ENCODE measurements at places on chromosomes 5 and 9. TPM values are rescaled to one million over a fixed set of nuclear protein-coding genes. Genes with fewer than 3 reads are reported as not detected.

DNA sequence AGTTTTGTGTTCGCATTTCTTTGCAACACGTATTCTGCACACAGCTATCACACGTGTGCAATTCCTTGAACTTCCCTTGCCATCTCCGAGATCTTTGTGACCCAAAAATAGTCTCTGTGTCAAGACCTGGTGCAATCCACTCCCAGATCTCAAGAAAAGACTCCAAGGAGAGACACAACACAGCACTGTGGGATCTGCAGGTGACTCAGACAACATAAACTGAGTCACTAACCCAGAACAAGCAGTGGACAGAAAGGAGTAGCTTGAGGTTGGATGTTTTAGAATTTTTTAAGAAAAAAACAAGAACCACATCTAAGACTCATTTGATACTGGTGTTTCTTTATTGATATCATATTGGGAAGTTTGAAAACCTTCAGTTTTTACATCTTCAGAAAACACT, 396.9 kb downstream of the AGTPBP1 start:
- peak; percentile 4 for DNase-seq

DNA sequence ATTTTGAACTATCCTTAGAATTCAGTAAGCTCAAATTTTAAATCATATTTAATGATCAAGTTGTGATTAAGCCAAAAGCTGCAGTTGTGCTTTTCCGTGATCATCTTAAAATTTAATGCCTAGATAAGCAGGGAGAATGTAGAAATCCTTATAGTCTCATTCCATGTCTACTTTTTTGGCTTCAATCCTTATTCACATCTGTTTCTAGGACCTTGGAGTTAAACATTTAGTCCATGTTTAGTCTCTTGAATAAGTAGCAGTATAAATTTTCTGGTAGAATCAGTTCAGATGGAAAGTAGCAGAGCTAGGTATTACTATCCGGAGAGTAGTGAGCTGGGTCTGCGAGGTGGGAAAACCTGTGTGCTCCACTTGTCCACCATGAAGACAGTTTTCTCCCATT, 59.3 kb upstream of the RIOK2 start:
- no peak for DNase-seq

DNA sequence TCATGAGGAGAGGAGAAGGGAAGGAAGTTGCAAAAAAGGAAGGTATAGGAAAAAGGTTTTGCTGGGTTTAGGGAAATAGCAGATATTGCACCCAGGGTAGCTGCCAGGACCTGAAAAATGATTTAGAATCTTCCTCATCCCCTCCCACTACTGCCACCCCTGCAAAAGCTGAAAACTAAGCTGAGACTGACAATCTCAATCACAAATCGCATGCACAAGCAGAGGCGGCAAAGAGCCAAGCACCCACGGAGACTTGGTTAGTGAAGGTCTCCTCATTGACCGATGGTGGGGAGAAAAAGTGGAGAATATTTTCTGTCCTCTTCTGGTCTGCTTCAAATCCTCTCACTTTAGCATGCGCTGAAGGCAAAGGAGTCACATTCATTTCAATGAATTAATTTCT, 39.1 kb upstream of the PAM start:
- no peak for DNase-seq

DNA sequence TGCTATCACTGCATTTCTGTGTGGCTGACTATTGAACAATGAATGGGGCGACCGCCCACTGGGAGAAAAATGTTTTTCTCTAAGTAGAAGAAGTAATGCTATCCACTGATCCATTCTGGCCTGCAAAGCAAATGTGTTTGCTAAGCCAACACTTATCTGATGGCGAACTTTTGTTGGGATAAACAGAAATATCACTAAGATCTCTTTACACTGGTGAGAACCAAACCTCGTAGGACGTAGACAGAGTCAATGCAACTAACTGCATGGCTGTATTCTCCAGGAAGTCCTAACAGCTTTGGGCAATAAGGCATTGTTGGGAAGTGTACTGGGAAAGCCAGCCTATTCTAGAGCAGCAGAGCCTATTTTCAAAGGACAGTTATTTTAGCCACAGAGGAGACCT, 77.7 kb downstream of the ANKH start:
- no peak for DNase-seq

- no peak for DNase-seq
Measured at GRCh38 chr9:29714860-29715259, 2141.6 kb upstream of the C9orf72 start.

- DNase-seq: no peak
Measured at GRCh38 chr5:39700523-39700922, 275.7 kb upstream of the DAB2 start.

DNA sequence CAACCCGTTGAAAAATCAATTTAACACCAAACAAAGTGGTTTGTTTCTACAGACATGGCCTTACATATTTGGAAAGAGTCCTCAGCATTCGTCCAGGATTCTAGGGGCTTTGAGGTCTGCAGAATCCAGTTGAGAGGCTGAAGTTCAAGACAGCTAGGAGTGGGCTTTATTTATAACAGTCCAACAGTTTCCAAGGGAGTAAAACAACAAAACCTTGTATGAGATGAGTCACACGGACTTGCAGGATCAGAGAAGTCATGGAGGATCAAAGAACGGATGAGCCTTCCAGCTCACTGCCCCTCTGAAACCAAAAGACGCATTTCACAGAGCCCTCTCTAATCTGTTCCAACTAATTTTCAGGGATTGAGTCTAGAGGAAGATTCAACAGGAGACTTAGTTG, 11.1 kb upstream of the ESM1 start:
- DNase-seq: no peak

DNA sequence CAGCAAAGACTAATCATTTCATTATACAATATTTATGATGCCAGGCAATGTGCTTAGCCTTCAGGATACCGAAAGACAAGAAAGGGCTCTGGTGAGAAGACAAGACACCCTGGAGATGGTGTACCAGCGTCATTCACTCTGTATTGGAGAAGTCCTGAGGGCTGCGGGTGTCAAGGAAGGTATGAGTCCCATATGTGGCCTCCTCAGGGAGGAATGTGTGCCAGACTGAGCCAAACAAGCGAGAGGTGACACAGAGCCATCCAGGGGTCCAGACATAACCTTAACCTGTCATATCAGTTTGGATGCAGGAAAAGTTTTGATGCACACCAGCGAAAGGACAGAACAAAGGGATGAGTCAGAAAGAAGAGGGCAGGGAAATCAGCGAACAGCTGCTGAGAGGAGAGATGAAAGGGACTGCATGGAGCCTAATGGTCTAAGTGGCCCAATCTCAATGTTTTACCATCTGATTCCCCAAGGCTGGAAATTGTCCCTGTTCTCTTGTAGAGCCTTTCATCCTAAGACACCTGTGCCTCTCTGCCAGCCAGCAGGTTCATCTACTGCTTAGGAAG, 38.9 kb downstream of the ADRA1B start:
- no peak for DNase-seq

DNA sequence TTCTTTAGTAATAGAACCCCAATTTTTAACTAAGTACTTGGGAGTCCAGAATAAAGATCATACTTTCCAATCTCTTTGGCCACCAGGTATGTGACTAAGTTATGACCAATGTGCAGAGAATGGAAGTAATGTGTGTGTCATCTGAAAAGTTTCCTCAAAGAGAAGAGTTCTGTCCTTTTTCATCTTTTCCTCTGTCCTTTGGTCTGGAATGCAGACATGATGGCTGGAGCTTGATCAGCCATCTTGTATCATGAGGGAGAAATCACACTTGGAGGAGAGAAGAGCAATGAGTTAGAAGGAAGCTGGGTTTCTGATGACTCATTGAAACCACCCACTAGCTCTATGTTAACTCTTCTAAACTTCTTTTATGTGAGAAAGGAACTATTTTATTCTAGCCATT, 5.5 kb upstream of the CPEB4 start:
- DNase-seq: no peak

DNA sequence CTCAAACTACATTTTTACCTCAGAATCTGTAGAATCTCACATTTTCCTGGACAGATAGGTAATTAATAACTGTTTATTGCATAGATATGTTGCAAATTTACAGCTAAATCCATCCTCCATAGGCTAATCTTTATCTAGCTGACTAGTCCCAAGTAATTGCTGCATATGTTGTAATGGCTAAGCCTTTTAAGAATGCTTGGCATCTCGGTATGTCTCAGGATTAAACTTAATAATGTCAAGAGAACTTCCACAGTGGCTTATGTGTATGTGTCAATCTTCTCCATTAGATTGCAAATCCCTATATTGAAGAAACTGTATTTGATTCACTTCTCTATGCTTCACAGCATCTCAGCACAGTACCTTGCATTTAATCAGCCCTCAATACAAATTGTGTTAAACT, 131.9 kb downstream of the PRDM9 start:
- no peak for DNase-seq

GRCh38 chr9:137575716-137576411, 2.9 kb downstream of the DPH7 start:
- no peak for DNase-seq

- peak; percentile 0 for DNase-seq
Measured at GRCh38 chr5:13566871-13567339, 377.6 kb downstream of the DNAH5 start.

PBX3 gene
- 49.0 TPM for polyA plus RNA-seq

DNA sequence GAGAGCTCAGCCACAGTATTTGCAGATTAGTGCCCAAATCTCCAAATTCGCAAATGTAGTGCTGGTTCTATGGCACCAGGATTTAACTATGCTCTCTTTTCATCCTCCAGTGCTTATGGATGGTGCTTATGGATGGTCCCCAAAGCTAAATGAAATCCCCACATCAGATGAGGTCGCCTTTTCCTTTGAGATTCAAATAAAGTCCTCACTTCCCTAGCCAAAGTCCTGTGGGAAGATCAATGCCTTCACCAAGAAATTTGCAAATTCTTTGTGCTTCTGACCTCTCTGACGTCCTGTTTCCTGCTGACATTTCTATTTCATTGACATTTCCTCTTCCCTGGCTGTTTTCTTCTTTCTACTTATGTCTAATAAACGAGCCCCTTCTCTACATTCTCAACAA, 1077.0 kb upstream of the C9orf72 start:
- DNase-seq: no peak

GRCh38 chr9:11595756-11596155, 983.0 kb upstream of the PTPRD start:
- DNase-seq: no peak

DCAF12 gene
- 26.3 TPM for polyA plus RNA-seq

BAAT gene
- polyA plus RNA-seq: 0.02 TPM

CARD6 gene
- 8.7 TPM for polyA plus RNA-seq

DNA sequence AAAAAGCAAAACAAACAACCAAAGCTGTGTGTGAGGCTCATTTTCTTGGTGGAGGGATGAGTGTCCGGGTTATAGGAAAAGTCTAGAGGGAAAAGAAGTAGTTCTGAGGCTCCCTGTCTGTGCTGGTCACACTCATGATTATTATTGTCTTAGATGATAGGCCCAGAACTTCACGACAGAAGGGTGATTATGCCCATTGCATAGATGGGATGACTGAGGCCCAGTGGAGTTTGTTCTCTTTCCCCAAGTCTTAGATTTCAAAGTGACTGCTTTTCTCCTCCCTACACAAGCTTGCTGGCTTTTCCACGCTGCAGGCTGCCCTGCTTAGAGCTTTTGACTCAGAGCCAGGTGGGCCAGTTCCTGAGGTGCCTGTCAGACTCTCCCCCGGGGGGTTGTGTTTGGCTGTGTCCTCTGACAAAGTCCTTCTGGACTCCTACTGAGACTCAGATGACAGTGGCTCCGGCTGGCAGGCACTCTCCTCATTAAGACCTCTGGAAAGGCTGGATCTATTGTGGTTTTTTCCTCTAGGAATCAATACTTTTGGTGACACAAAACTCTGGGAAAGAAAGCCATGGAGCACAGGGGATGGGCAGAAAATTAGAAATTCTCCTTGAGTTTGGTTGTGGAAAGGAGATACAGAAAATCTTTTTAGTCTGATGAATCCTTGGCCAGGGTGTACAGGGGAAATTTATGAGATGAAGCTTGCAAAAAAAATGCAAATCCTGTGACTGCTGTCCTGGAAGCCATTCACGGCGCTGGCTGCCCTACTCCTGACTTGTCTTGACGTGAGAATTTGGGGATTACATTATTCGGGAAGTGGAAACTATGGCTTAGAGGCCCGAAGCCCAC, 120.9 kb downstream of the NSG2 start:
- no peak for DNase-seq

DNA sequence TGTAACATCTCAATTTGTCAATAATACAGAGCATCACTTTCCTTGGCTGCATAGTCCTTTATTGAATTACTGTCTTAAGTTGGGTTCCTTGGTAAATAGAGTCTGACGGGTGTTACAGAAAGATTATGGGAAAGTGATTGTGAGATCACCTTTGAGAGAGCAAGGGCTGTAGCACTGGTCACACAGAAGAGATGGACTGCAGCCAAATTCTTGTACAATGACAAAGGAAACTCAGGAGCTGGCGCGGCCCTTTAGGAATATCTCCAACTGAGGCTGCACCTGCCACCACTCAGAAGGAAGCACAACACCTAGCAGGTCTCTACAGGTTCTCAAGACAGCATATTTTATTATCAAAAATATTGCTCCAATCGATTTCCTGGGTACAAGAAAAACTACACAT, 350.0 kb upstream of the ISL1 start:
- no peak for DNase-seq

GRCh38 chr9:34405719-34406118, 29.0 kb upstream of the MYORG start:
- peak; percentile 81 for DNase-seq

- no peak for DNase-seq
Measured at GRCh38 chr5:91397791-91398190, 14.7 kb upstream of the ARRDC3 start.

GRCh38 chr9:14627513-14627912, 65.7 kb downstream of the ZDHHC21 start:
- no peak for DNase-seq

DNA sequence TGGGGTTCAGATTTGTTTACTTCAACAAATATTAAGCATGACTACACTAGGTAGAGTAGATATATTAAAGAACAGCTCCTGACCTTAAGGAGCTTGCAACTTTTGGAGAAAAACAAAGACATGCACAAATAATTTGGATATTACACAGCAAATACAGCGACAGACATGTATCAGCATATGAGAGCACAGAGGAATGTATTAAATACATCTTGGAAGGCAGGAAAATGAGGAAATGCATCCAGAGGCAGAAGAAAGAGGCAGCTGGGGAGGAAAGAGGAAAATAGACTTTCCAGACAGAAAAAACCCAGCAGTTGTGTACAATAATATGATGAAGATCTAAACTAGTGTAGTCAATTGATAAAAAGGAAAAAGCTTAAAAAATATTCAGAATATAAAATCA, 392.2 kb downstream of the PDE4D start:
- DNase-seq: no peak

GRCh38 chr9:74711341-74711740, 176.4 kb downstream of the TRPM6 start:
- DNase-seq: no peak

GRCh38 chr5:124642151-124642550, 104.3 kb downstream of the ZNF608 start:
- DNase-seq: no peak

DNA sequence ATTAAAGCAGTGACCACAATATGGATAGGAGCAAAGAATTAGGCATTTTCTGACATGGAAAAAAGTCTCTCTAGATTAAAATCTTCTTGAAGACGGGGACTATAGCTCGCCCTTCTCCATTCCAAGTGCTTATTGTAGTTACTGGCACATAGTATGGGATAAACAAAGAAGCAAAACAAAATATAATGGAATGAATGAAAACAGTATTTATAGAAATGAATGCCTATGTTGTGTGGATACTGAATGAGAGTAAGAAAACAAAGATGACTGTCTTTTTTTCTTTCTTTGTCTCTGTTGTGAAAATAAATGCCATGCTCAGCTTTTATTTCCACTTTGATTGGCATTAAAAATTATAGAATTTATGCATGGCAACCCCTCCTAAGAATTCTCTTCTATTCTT, 1414.3 kb upstream of the ACO1 start:
- DNase-seq: no peak

All from fibroblast of lung (primary cell).